ENCODE measurements at places on chromosomes 1 and 21.

- DNase-seq, result no peak
Observed at GRCh38 chr1:183414365-183414764, 3.8 kb downstream of the NMNAT2 start.

- no peak for DNase-seq
Observed at GRCh38 chr1:41980827-41981653, 62.3 kb upstream of the HIVEP3 start.

- DNase-seq, result no peak
Observed at GRCh38 chr1:68503085-68503484, 6.2 kb upstream of the DEPDC1 start.

DNA sequence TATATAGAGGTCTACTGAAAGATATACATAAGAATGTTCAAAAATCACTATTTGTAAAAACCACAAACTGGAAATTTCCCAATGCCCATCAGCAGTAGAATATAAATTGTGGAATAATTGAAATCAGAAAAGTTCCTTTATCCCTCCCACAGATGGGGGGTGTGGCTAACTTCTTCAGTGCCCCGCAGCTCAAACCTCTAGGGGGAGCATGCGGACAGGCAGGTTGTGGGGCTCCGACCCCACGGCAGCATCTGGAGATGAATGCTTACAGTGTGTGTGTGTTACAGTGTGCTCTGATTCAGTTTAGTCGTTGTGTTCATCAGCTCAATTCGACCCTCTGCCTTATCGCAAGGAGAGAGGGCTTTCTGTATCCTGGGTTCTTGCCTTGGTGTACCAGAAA, 262.1 kb upstream of the LRRC7 start:
- DNase-seq, result no peak

- DNase-seq, result no peak
Observed at GRCh38 chr1:1665815-1666251, 7.0 kb upstream of the CDK11B start.
